ENCODE measurements at places on chromosomes 2 and 18.

DNA sequence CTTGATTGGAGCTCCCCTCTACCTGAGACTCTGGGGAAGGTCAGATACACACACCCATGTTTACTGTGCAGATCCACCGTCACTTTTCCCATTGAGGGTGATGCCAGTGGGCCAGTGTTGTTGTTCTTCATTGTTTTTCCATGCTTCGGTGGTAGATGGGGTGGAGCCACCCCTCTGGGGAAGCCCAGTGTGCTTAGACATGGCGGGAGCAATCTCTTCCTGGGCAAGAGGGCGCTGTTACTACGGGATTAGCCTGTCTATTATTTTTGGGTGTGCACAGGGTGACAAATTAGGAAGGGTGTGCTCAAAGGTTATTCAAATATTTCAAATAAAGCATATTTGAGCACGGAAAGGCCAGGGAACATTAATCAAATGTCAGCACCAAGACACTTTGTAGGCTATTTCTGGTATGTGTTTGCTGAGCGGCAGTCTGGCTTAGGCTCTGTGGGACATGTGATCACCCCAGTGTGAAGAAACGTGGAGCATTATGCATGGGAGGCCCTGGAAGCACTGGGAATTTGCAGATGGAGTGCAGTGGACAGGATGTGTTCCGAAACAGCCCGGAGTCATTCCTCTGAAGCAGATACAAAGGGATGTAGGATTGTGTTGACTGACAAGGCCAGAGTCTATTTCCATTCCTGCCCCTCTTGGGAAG, 34.8 kb upstream of the SMIM21 start:
- DNase-seq: no peak

DNA sequence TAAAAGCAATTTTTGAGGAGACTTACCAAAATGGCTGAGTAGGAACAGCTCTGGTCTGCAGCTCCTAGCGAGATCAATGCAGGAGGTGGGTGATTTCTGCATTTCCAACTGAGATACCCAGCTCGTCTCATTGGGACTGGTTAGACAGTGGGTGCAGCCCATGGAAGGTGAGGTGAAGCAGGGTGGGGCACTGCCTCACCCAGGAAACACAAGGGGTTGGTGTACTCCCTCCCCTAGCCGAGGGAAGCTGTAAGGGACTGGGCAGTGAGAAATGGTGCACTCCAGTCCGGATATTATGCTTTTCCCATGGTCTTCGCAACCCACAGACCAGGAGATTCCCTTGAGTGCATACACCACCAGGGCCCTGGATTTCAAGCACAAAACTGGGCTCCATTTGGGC, 419.0 kb downstream of the NUP35 start:
- no peak for DNase-seq

GRCh38 chr2:177970670-177971454, 101.7 kb downstream of the PDE11A start:
- DNase-seq: no peak

- no peak for DNase-seq
These were observed 16.3 kb downstream of the PDE6D start for GRCh38 chr2:231764760-231765159.

DNA sequence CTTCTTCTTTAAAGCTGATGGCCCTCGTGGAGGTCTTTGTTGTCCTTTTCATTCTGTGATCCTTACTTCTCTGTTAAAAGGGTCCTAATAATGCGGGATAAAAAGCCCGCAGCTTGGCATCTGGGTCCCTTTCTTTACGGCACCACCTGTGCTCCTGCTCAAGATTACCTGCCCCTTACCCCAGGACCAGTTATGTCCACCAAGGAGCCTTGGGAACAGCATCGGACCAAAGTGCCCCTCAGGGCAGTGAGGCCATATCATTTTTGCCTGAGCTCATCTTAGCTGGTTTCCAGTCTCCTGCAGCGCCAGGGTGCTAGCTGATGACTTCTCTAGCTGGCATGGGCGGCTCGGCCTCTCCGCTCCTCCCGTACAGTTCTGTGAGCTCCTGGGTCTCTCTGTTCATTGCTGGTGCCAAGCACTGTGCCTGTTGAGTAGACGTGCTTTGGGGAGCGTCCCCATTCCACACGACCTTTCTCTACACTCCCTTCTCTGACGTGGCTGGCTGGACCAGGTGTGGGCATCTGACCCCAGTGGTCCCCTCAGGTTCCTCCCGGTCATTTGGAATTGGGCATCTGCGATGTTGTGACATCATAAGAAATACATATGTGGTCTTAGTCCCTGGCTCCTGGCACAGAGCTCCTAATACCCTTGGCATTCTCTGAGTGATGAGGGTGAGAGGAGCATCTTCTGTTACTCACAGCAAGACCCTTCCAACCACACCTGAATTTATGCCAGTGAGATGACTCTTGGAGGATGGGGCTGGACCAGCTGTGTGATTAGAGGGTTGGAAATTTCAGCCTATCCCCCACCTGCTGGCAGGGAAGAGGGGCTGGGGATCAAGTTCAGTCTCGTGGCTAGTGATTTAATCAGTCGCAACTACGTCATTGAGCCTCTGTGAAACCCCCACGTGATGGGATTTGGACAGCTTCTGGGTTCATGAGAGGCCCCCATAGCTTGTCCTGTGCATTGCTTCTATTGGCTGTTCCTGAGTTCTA, 134.2 kb upstream of the HS6ST1 start:
- no peak for DNase-seq

DNA sequence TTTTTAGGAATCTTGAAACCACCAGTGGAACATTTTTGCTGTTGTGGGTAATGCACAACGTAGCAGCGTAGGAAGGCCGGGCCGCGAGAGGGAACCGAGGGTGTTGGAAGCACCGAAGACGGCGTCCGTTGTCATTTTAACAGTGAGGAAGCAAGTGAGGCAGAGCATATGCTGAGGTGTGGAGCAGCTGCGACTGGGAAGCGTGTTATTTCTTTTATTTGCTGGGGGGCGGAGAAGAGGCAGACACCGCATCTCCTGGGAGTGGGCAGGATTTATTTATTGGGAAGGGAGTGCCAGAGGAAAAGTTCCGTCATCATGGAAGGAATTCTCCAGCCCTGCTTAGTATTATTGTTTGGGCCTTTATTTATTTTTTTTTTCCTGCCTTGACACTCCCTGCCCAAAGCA, 232.8 kb downstream of the KLHL29 start:
- no peak for DNase-seq

GRCh38 chr2:215775106-215775505, 238.2 kb downstream of the MREG start:
- DNase-seq: peak; percentile 21

DNA sequence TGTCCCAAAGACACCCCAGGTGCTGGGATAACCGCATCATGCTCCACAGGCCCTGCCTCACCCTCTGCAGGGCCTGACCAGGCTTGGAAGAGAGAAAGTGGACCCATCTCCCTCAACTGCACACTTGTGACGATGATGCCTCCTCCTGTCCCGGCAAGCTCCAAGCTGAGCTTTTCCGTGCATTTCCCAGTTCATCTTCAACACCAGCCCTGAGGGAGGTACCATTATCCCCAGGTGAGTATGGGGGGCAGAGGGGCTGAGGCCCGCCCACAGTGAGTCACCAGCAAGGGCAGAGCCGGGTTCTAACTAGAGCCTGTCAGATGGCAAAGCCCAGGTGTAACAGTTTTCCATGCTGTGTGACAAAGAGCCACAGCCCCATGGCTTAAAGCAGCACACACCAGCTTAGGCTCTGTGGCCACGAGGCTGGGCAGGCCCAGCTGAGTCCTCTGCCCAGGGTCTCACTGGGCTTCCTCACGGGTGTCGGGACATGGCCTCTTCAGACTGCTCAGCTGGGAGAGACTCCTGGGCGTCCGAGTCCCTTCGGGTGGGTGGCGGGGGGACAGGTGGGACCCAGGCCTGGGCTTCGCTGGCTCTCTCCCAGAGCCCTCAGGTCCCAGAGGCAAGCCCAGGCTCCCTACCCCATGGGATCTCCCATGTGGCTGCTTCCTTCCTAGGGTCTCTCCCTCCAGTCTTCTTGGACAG, 108.4 kb upstream of the OTOS start:
- DNase-seq: no peak

DNA sequence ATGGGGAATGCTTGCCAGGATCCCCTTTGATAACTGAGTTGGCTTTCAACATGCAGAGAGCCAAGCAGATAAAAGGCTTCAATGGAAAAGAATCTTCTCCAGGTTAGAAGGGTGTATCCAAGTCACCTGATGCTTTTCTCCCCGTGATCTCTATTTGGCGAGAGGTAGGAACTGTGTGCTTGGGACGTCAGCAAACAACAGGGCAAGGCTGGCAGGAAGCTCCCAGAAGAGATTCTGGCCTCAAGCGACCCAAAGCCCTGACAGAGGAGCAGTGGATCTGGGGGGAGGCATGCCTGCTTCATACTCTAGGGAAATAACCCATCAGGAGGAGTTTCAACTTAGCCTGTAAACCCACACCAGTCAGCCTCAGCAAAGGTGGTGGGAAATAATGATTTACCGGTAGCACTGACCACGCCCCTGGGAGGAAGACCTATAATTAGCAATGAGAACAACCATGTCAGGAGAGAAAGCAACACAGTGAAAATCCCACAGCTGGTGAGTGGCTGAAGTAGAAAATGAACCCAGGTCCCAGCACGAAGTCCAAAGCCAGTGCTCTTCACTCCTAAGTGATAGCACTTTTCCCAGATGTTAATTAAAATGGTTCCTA, 76.3 kb upstream of the SEC11C start:
- DNase-seq: no peak

- DNase-seq: no peak
These were observed 118.5 kb upstream of the UNC80 start for GRCh38 chr2:209653134-209653533.

Data from CD14-positive monocyte (primary cell).